ENCODE measurements at places on chromosomes 6 and 20.
A peak's percentile ranks its signal among the peaks of the same experiment; 100 is the strongest.

GRCh38 chr6:121951123-121951522 is 448.3 kb upstream of the HSF2 start:
- no peak for DNase-seq

DNA sequence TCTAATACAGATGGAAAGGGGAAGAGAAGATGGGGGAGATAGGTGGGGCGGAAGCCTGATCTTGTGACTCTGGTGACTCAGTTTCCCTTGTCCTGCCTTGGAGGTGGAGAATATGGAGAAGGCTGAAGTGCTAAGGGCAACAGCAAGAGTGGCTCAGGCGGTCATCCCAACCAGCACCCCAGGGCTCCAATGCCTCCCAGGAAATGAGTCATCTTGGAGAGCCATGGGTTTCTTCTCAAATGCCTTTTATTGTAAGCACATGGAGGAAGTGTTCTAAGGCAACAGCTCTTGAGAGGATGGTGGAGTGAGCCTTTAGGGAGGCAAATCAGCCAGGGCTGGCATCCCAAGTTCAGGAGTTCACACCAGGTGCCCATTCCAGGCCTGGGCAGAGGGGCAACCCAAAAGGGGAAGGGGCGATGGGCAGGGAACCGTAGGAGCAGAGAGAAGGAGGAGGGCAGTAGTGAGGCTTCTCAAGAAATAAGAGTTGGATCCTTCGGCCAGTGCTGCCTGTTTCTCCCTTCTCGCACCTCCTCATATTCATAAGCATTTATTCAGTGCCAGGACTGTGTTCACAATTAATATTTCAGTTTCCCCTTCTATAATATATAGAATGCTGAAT is 13.2 kb upstream of the AHCY start:
- DNase-seq, result no peak

DNA sequence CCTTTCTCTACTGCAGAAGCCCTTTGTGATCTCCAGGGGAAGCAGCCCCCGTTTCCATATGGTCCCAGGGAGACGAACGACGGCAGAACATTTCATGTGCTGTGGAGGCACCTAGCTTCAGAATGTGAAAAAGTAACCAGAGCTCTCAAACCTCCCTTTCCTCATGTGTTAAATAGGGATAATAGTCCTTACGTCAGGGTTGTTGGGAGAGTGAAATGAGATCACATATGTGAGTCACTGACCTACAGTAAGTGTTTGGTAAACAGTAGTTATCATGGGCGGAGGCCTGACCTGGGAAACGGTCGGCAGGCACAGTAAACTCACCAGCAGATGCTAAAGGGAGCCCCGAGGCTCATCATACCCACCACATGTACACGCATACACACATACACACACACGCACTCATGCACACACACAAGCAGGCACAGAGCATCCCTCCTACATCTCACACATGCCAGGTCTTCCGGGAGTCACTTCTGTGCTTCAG is 89.7 kb downstream of the LY86 start:
- DNase-seq, result no peak

DNA sequence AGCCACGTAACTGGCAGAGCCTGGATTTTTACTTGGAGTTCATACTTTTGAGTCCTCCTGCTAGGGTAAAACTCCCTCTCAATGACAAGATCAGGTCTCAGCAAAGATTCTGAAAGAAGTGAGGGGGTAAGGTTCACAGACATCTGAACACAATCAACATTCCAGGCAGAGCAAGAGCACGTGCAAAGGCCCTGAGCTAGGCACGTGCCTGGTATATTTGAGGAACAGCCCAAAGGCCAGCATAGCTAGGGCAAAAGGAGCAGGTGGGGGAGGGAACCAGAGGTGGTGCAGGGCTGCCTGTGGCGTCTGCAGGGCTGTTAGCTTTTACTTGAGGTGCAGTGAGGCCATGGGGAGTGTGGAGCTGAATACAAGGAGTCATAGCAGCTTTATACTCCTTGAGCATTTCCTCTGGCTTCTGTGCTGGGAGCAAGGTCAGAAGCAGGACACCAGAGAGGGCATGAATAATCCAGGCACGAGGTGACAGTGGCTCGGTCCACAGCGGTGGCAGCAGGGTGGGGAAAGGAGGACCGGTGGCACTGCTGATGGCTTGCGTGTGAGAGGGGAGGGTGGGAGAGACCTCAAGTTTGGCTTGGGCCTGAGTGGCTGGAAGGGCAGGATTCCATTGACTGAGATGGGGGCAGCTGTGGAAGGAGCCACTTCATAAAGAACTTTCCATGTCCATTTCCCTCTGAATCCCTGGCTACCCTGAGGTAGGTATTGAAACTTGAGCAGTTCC is 57.0 kb downstream of the DLGAP4 start:
- DNase-seq, result no peak

DNA sequence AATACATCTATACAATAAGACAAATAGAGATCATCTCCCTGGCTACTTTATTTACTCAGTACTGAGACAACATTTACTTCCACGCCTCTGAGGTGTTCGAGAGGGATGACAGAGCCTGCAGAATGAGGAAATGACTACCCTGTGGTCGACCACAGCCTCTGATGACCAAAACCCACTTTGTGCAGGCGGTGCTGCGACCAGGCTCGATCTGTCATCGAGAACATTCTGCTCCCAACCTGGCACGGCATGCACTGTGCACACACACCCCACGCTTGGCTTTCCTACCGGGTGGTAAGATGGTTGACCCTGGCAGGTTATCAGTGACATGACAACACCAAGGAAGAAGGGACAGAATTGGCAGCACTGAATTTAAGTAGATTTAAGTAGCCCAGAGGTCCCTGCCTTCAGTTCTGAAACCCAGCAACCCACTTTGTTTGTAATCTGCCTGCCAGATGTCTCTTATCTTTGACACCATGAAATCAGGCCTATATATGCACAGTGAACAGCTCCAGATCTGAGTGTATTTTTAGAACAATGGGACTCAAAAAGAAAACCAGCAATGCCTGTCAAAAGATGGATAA is 42.6 kb downstream of the TTI1 start:
- DNase-seq, result peak; percentile 68

- no peak for DNase-seq
These were observed 40.5 kb upstream of the GATA5 start for GRCh38 chr20:62516338-62516737.

- DNase-seq, result peak; percentile 26
These were observed 29.3 kb downstream of the GMPR start for GRCh38 chr6:16267428-16268263.

DNA sequence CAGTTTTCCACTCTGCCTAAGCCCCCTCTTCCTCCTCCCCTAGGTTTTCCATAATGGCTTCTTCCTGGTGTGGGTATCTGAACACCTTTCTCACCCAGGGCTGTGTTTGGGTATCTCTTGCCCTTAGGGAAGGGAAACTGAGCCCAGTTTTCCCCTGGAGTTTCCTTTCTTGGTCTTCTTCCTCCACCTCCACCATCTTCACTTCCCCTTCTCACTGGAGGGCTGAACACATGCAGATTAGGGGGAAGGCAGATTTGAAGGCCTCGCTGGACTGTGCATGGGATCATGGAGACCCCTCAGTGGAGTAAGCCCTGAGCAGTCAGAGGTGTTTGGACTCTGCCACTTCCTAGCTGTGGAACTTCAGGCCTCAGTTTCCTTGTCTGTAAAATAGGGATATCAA is 27.8 kb downstream of the FOXP4 start:
- DNase-seq, result no peak

DNA sequence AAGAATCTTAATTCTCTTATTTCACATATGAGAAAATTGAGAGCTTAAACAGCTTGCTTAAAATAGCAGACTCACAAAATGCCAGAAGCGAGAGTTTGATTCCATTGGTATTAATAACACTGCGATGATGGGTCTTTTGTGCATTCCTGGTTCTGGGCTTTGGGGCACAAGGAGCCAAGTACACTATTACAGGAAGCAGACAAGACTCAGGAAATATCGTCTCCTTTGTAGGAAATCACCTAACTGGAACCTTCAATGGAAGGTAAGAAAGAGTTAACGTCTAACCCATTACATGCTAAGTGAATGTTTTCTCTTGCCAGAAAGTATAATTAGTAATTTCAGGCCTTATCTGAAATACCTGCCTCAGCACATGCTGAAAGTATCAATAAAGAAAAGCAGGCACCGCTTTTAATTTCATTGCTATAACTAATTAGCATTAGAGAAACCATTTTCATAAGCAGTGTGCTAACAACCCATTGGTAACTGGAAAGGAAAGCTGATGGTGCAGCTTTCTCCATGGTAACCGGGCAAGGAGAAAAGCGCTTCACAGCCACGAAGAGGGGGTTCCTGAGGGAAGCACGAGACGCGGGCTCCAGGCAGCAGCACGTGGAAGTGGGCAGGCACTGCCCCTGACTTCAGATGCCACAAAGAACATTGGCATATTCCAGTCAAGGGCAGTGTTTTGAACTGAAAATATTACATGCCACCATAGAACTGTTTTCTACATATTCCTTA is 206.7 kb upstream of the AGPAT4 start:
- DNase-seq, result no peak

DNA sequence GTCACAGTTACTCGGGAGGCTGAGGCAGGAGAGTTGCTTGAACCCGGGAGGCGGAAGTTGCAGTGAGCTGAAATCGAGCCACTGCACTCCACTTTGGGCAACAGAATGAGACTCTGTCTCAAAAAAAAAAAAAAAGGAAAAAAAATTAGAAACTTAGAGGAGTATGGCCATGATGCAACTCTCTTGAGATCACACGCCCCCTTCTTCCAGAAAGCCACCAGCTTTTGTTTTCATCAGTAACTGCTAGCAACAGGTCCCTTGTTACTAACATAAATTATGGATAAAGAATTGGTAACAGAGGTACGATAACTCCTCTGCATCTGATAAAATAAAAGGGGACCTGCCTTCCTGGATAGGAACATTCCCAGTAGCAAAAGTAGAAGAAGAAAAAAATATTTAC is 308.2 kb downstream of the CD83 start:
- DNase-seq, result no peak

GRCh38 chr6:169861431-169862042 is 110.1 kb downstream of the ERMARD start:
- DNase-seq, result no peak

- no peak for DNase-seq
These were observed 97.1 kb upstream of the AKAP12 start for GRCh38 chr6:151142676-151143075.

GRCh38 chr6:109461733-109462526 is 6.4 kb upstream of the MICAL1 start:
- no peak for DNase-seq

GRCh38 chr20:22623211-22623610 is 38.8 kb upstream of the FOXA2 start:
- no peak for DNase-seq

DNA sequence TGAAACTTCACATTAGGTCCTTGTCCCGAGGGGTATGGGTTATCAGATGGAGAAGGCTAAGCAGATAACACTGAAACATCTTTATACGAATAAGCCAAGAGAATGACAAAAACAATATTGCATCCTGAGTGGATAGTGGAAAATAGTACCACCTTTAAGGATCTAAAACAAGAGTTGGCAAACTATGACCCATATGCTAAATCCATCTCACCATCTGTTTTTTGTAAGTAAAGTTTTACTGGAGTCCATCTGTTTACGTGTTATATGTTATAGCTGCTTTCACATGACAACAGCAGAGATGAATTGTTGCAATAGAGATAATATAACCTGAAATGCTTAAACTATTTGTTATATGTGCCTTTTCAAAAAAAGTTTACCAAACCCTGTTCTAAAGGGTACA is 76.1 kb upstream of the TRDN start:
- DNase-seq, result no peak

DNA sequence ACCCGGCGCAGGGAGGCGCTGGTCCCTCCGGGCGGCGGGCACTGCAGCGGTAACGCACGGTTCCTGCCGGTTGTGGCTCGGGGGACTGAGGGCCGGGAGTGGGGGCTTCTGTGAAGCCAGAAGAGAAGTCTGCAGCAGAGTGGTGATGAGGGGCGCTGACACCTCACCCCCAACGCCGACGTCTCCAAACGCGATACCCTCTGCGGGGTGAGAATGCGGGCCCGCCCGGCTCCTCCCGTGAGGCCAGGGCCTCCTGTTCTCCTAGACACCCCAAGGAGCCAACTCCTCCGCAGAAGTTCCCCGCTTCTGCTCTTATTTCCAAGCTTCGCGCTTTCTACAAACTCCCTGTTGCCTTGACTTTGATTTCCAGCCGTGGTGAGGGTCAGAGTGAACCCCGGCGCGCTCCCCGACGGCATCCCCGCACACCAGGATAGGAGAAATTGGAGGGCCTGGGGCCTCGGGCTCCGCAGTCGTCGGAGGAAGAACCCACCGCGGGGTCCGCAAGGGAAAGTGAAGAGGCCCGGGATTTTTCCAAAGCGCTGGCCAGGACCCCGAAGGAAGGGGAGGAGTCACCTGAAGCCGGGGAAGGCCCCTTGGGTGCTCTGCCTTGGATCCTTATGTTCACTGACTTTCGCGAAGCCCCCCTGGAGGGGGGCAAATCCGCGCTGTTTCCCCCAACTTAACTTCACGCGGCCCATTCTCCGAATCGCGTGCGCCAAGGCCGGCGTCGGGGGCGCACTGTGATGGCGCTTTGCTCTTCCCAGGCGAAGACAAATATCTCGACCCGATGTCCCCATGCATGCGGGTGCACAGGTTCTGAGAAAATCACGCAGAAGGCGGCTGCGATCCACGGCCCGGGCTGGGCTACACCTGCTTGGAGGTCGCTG is 3.1 kb upstream of the INSM1 start:
- DNase-seq, result no peak

- DNase-seq, result no peak
These were observed 519.6 kb downstream of the DOK5 start for GRCh38 chr20:54995011-54995410.

GRCh38 chr6:6942091-6942490 is 165.7 kb upstream of the RREB1 start:
- no peak for DNase-seq

GRCh38 chr6:130694606-130695005 is 132.6 kb upstream of the SMLR1 start:
- DNase-seq, result no peak

GRCh38 chr6:104460738-104461483 is 398.8 kb downstream of the HACE1 start:
- DNase-seq, result no peak
